Left cardiac atrium (tissue), 4 donors: ENCODE measurements at places on chromosomes 6 and 20. TPM values are rescaled to one million over a fixed set of nuclear protein-coding genes. Genes with fewer than 3 reads are reported as not detected.

The OOEP gene
- total RNA-seq: 0.24 TPM

The GLP1R gene
- total RNA-seq: 4.3 TPM

The TFAP2A gene
- 0.79 TPM for total RNA-seq

The GSTA2 gene
- total RNA-seq: not detected

The PHACTR1 gene
- total RNA-seq: 12.2 TPM

The DTNBP1 gene
- 18.9 TPM for total RNA-seq

The PPP1R16B gene
- total RNA-seq: 7.7 TPM

The TRAPPC3L gene
- total RNA-seq: 0.24 TPM

The RAD21L1 gene
- total RNA-seq: not detected

The CAGE1 gene
- not detected for total RNA-seq

The SYCP2 gene
- 2.2 TPM for total RNA-seq

- no peak for DNase-seq
These were observed 610.7 kb downstream of the CBLN4 start for GRCh38 chr20:55394592-55394991.

DNA sequence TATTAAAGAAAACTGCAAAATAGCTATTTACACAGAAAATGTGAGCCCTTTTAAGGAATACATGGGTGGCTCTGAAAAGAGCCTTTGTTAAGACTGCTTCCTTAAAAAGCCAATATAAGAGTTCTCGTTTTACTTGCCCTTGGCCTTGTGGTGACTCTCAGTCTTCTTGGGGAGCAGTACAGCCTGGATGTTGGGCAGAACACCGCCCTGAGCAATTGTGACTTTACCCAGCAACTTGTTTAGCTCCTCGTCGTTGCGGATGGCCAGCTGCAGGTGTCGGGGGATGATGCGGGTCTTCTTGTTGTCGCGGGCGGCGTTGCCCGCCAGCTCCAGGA lies 111.5 kb downstream of the HFE start:
- DNase-seq: no peak

DNA sequence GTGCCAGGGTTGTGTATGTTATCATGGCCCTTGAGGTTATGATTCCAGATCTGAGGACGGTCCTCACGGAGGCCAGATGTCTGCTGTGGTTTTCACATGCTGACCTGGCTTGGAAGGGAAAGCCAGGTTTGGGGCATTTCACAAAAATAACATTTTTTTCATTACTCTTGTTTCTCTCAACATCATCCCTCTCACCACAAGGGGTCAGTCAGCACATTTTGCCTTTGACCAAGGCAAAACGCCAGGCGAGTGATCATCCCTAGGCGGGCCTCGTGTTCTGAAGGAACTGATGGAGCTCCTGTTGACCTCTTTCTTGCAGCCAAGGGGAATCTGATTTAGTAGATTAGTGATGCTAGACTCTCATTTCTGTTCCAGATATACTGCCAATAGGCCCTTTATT lies 133.5 kb downstream of the TBC1D7 start:
- peak; percentile 53 for DNase-seq

GRCh38 chr20:2304180-2304579 lies 8.4 kb downstream of the TGM3 start:
- DNase-seq: no peak

- DNase-seq: no peak
These were observed 403.1 kb downstream of the BTBD9 start for GRCh38 chr6:38236631-38237030.

GRCh38 chr6:26053992-26054780 lies 33.0 kb upstream of the HFE start:
- DNase-seq: no peak

GRCh38 chr20:33322456-33322855 lies 39.4 kb downstream of the BPIFB1 start:
- DNase-seq: no peak

GRCh38 chr20:44080064-44080463 lies 106.9 kb downstream of the JPH2 start:
- DNase-seq: no peak

DNA sequence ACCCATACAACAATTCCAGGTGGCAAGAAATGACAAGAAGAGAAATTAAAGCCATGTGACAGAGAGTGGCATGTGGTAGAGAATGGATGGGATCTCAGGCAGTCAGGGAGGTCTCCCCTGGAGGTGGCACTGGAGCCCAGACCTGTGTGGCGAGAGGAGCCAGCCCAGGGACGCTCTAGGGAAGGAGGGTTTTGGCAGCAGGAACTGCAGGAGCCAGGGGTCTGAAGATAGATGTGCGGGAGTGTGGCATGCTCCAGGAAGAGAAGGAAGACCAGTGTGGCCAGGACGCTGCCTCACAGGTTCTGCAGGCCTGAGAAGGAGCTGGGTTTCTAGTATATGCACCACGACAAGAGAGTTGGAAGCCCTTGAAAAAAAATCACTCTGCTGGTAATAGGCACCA lies 45.1 kb downstream of the SPATA2 start:
- no peak for DNase-seq

DNA sequence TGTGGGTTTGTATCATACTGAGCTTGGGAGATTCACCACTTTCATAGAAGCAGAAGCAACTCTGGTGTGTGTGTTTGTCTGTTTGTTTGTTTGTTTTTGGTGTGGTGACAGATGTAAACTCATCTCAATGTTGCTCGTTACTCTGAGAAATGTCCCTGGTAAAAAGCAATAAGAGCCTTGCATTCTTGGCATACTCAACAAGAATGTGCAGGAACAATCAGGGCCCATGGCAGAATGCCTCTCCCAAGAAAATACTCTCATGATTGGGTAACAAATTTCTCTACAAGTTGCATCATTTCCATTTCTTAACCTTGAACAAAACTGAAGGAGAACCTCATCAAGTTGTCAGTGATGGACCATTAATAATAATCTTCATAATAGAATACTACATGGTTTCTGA lies 43.0 kb upstream of the PKHD1 start:
- DNase-seq: no peak

DNA sequence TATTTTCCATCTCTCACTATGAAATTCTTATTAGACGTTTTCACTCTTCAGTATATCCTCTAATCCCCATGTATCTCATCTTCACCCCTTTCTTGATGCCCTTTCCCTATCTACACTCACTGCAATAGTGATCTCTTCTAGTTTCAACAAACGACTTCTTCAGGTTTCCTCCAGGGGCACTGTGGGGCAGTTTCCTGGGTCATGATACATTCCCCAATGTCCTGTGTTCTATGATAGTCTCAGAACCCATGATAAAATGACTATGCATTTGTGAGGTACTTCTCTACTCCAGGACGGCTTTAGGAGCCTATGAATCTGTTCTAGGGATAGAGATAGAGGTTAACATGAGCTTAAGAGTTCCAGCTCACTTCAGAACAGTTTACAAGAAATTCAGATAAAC lies 183.3 kb downstream of the FOXC1 start:
- no peak for DNase-seq

DNA sequence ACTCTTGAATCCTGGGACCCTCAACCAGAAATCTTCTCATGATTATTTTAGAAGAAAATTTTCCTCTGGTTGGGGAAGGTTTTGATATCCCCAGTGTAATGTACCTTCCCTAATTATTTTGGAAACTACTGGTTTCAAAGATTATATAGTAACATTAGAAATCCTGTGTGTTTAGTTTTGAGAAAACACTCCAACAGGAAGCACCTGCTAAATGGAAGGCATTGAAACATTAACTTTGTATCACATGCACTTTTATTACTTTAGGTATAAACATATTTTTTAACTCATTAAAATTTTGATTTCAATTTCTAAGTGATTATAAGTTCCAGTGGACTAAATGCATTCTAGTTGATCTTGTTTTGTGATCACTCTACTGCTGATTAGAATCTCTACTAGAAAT lies 109.3 kb downstream of the SESN1 start:
- no peak for DNase-seq
